ENCODE measurements at places on chromosomes 4 and X.

DNA sequence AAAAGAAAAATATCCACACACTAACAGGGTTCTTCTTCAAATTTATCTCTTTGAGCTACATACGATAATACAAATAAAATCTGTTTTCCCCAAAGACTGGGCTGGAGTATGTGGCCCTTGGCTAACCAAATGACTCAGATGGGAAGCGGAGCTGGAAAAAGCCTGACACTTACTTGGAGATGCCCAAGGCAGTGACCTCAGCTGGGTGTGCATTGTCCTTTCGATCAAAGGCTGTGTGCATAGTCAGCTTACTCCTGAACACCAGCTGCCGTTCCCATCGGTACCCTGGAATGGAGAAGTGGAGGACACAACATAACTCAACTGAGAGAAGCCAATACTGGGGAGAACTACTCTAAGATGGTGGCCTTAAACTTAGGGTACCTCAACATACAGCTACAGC lies 95.1 kb downstream of the CDS1 start:
- DNase-seq = no peak

DNA sequence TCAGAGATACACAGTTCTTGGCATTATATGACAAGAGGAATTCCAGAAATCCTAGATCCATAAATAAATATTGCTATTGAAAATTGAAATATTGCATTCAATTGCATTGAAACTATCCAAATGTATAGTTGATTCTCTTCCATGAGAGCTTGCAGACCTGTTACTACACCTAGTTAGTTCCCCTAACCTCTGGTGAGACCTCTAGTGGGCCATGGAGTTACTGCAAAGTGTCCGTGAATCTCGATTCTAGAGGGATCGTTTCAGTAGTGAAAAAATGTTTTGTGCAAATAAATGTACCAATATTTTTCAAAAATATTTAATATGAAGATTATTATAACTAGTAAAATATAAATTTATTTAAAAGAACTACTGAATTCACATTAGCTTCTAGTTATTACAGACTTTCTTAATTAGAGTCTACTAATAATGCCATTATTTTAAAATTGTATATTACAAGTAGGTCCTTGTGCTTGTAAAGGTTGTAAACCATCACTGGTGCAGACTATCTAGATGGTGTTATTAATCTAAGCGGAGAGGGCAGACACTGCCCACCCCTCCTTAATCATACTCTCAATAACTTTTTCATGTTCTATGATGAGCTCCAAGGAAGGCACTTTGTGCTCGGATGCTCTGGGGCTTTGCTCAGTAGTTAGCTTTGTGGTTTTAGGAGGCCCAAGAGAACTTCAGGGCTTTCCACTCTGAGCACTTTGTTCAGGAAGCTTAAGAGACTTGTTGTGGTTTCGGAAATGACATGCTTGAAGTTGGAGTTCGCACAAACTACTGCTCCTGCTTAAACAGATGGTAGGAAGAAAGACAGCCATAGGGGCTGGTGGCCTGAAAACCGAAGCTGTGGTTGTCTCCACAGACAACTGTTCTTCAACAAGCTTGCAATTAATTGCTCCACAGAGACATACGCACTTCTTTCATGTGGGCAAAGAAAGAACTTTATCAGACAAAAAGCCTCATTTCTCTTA lies 42.8 kb downstream of the IL21 start:
- DNase-seq = peak; percentile 79

DNA sequence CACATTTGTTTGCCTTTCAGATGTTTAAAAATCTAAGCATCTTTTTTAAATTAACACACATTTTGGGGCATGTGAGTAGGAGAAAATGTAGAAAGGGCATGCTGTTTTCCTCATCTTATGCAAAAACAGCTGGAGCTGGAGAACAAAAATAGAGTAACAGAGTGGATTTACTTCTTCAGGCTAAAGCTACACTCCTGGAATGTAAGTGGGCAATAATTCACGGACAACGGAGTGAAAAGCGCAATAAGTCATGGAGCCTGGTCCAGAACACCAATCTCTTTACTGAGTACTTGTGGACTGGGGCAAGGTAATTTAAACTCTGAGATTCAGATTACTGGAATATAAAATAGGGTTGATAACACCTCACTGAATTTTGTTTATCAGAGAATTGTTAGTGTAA lies 1018.8 kb upstream of the HS3ST1 start:
- DNase-seq = no peak

DNA sequence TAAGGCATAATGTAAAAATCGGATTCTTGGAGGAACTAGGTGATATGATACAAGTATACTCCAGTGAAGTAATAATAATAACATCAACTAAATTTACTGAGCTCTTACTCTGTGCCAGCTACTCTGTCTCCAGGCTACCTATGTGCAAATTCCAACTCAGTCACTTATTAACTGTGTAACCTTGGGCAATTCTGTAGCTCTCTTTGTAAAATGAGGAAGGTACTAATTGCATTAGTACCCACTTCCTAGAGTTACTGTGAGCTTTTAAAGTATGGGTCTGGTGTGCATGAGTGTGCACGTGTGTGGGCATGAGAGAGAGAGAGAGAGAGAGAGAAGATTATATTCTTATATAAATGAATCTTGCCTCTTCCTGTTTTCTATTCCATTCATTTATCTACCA lies 169.9 kb downstream of the KCNIP4 start:
- DNase-seq = no peak

Data from HL-60 (cell line).